NCI-H526 (cell line): ENCODE measurements at places on chromosomes 1 and 21.

GRCh38 chr21:31923756-31924155, 50.9 kb downstream of the HUNK start:
- DNase-seq: no peak

- DNase-seq: no peak
Measured at GRCh38 chr1:18651713-18652112, 21.1 kb downstream of the PAX7 start.

GRCh38 chr1:211487082-211487481, 4.9 kb downstream of the RD3 start:
- DNase-seq: no peak

DNA sequence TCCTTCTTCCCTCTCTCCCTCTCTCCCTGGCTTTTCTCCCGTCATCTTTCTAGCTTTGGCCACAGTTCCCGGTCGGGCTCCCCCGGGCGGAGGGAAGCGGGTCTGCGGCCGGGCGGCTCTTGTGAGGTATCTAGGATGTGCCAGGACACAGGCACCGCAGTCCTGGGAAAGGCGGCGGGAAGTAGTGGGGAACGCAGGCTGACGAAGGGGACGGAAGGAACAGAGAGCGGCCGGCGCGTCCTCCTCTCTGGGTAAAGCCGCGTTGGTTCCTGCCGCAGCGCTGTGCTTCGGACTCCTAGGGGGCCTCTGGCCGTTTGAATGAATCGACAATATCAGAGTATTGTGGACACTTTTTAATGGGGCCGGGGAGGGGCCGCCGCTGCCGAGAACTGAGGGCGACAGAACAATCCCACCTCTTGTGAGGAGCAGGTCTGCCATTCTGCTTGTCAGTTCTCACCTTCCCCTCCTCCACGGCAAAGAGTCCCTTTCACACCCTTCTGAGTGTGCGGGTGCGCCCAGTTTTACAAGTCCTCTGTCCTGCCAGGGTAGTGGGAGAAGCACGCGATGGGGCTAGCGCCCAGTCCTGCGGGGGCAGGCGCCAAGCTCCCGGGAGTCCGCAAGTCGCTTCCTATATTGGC, 1.2 kb upstream of the LHX9 start:
- peak; percentile 86 for DNase-seq

- DNase-seq: no peak
Measured at GRCh38 chr1:25187077-25187476, 45.2 kb downstream of the SYF2 start.

DNA sequence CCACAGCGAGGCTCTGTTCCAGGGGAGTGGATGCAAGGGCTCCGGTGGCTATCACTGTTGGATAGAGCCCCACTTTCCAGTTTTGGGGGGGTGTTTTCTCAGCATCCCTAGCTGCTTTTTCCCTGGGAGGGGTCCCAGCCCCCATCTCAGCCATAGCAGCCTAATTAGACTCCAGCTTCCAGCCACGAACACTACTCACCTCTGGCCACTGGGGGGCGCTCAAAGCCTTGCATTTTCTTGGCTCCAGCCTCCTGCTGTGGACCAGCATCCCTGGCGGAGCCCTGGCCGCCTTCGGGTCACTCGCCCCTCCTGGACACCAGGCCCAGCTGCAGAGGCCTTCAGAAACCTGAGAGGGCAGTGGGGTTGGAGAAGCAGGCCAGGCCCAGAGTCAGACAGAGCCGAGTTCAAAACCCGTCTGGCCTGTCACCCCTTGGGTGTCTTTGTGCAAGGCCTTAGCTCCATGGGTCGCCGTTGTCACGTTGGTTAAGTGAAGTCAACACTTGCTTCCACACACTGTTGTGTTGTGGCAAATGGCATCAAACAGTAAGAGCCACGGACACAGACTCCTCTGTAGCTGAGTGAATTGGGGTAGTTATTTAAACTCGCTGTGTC, 93.5 kb upstream of the ACTL8 start:
- peak; percentile 51 for DNase-seq

GRCh38 chr21:41142051-41142795, 25.7 kb upstream of the BACE2 start:
- DNase-seq: no peak

- DNase-seq: no peak
Measured at GRCh38 chr1:231053493-231054162, 13.6 kb upstream of the FAM89A start.

DNA sequence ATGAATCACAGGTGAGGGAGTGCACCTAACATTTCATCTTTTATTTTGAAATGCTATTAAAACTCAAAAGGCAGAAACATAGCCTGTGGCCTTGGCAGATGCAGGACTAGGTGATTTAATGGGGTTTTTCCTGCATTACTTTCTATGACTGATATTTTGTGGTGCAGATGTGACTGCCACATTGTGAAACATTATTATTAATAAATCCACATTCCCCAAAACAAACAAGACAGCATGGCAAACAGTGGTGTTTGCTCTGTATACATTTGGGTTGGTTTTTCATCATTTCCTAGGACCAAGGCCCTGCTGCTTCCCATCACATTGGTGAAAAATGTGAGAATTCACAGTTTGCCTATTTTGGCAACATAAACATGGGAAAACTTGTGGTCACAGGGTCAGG, 247.6 kb upstream of the SGIP1 start:
- DNase-seq: no peak

DNA sequence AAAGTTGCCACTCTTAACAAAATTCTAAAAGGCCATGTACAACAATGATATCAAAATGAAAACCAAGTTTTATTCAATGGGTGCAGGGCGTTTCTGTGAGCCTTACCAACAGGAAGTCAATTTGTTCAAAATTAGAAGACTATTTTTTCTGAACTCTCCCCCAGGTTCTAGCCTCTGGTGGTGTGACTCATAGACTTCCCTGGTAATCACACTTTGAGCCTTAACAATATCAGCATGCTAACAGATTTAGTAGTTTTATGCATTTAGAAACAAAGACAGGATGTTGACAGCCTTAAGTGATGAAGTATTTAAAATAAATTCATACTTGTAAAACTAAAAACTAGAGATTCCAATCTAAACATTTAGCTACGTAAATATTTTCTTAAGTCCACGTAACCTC, 88.4 kb downstream of the LRRC8C start:
- no peak for DNase-seq

GRCh38 chr1:28595412-28596191, 3.5 kb downstream of the RAB42 start:
- no peak for DNase-seq

GRCh38 chr1:219422811-219423598, 189.9 kb downstream of the ZC3H11B start:
- no peak for DNase-seq

GRCh38 chr1:236489710-236490377, 33.9 kb upstream of the LGALS8 start:
- peak; percentile 74 for DNase-seq

DNA sequence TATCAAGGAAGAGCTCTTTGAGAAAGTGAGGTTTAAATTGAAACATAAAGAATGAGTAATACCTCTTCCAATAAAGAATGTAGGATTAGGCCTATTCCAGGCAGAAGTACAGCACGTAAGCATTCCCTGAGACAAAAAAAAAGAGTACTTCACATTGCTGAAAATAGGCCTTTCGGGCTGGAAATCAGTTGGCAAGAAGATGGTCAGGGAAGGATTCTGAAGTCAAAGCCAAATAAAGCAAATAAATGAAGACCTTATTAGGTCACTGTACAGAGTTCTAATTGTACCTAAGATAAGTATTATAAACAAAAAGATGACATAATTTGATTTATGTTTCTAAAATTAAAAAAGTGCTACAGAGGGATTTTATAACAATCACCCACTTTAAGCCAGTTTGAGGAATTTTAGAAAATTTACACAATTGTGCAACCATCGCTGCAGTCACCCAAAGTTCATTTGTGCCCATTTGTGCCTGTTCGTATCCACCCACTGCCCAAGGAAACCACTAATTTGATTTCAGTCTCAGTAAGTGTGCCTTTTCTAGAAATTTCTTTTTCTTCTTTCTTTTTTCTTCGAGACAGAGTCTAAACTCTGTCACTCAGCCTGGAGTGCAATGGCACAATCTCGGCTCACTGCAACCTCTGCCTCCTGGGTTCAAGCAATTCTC, 58.6 kb downstream of the FMO4 start:
- DNase-seq: no peak

GRCh38 chr1:193184776-193185175, 1.6 kb downstream of the B3GALT2 start:
- no peak for DNase-seq

DNA sequence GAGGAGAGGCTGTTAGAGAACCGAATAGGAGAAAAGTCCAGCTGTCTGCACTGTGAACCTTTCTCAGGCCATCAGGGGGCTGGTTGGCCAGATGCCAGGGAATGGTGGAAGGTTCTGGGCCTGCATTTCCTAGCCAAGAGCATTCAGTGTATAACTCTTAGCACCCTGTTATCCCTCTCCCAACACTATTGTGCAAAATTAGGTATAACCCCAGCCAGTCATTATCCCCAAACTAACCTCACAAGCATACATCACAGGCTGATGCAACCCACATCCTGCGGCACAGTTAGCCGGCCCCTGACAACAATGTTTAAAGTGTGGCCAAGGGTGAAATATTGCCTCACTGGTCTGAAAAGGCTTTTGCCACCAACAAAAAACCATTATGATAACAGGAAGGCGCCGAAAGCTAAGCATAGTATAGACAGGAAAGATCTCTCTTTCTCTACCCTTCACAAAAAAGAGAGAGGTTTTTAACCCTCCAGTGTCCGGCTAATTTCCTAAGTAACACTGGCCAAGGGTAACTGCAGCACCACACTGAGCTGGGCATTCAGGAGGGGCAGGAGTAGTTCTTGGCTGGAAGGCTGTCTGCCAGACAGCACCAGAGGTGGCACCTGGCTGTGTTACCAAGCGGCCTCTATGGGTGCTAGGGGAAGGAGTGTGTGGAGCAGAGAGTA, 77.3 kb upstream of the BCAR3 start:
- DNase-seq: no peak

GRCh38 chr1:216175714-216176113, 247.5 kb downstream of the USH2A start:
- DNase-seq: peak; percentile 1
